ENCODE measurements at places on chromosomes 7 and 10.

- no peak for DNase-seq
Measured at GRCh38 chr10:127987467-127988380, 80.8 kb downstream of the PTPRE start.

DNA sequence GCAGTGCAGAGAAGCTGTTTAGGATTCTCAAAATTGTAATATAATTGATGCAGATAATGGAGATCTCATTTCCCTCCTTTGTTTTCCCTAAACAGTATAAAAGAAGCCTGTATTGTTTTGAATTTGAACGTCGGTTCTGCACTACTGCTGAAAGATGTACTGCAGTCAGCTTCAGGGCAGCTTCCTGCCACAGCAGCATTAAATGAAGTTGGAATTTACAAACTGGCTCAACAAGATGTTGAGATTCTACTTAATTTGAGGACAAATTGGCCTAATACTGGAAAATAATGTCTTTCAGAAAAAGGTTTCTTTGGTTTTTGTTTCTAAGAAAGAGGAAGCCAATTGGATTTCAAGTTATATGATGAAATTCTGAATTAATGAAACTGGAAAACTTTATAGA lies 14.3 kb downstream of the EFCAB10 start:
- no peak for DNase-seq

GRCh38 chr7:83547526-83547925 lies 101.4 kb downstream of the SEMA3E start:
- peak; percentile 87 for DNase-seq

GRCh38 chr7:44057849-44058758 lies 7.3 kb downstream of the PGAM2 start:
- no peak for DNase-seq

GRCh38 chr7:149743476-149744255 lies 29.7 kb downstream of the ZNF467 start:
- no peak for DNase-seq

DNA sequence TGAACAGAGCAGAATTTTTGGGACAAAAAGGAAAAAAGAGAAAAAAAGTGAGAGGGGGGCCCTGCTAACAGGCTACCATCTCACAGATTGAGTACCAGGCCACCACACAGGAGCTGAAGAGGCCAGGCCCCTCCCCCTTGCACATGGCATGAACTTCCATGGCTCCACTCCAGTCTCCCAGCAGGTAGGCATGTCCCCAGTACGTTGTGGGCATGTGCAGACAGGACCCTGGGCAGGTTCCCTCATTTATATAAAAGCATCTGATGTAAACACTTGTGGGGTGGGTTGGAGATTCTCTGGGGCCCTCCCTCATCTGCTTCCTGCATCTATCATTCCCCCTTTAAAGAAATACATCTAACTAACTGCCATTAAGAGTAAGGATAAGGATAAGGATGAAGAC lies 45.0 kb upstream of the AKR1C1 start:
- DNase-seq, result no peak

DNA sequence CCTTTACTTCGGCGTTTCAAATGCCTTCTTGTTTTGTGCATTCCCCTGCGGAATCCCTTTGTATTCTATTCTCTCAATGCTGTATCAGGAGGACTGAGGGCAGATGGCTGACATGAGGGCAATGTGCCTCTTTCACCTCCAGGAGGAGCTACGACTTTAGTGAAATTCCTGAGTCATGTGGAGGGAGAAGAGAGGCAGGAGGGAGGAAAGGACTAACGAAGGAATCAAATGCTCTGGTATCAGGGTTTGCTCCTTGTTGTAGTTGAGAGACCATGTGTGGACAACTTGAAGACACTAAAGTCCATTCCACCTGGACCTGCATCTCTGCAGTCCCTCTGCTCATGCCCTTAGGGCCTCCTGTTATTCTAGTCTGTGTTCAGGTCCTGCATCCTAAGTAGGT lies 40.2 kb upstream of the PRSS58 start:
- DNase-seq, result peak; percentile 22

- DNase-seq, result no peak
Measured at GRCh38 chr10:83605783-83606630, 533.3 kb upstream of the GHITM start.

DNA sequence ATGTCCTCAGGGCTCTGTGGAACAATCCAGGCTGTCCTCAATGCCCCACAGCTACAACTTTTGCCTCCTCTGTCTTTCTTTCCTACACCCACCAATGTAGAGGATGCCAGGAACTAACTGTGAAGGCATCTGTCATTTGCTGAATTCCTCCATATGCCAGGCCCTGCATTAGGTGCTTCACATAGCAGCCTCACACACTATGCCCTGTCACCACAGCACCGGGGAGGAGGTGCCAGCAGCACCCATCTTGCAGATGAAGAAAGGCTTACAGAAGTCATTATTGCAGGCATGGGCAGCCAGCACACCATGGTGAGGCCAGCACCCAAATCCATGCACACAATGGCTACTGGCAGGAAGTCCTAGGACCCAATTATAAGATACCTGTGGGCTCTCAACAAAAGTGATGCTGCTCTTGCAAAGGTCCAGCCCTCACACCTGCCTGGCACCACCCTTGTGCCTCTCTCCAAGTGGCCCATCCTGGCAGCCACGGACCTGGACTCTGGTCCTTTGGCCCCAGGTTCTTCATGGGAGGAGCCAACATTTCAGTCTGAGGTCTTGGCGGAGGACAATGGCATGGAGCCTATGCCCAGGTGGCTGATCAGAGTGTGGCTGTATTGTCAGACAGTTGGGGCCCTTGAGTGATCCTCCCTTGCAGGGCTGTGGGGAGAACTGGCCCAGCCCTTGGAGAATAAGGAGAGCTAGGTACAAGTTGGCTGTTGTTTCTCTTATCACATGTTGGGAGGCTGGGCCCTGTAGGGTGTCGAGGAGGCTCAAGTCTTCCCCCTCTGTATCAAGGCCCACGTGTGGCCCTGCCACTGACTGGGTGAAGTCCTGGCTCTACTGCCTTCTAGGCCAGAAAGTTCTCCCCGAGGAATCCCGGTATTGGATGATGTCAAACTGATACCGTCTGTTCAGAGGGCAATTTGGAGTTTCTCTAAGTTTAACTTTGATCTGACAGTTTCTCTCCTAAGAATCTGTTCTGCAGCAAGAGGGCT lies 14.4 kb upstream of the MYL7 start:
- no peak for DNase-seq

DNA sequence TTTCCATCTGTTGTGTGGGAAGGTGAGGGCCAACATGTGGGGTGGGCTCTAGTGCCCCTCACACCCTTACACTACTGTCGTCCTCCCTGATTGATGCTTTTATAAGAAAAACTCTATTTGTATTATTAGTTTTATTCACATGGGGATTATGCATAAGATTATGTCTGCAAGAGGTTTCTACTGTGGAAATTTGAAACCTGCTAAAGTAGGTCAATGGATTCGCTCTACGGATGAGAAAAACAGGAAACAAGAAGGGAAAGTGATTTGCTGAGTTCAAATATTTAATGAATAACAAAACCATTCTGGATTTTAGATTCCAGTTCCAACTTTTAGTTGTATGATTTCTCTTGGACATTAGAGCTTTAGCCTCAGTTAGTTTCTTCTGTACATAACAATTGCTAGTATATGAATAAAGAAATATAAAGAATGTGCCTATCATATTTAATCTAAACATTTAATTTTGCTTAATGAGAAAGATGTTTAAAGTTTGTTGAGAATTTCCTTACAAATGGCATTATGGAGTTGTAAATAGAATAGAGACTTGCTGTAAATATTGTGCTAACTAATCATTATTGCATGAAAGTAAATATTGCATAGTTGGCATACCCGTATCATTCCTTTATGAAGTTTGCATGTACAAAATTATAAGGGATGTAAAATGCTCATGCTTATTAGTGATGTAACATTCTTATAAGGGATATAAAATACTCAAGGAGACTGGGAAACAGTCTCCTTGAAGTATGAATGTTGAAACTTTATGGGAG lies 193.8 kb downstream of the THSD7A start:
- no peak for DNase-seq

GRCh38 chr10:128103229-128103714 lies 23.0 kb downstream of the MKI67 start:
- DNase-seq, result no peak

GRCh38 chr10:100468978-100469377 lies 6.2 kb downstream of the WNT8B start:
- no peak for DNase-seq

- DNase-seq, result no peak
Measured at GRCh38 chr10:16966991-16967865, 150.0 kb upstream of the RSU1 start.

- DNase-seq, result no peak
Measured at GRCh38 chr10:48286356-48286755, 11.9 kb upstream of the FRMPD2 start.

DNA sequence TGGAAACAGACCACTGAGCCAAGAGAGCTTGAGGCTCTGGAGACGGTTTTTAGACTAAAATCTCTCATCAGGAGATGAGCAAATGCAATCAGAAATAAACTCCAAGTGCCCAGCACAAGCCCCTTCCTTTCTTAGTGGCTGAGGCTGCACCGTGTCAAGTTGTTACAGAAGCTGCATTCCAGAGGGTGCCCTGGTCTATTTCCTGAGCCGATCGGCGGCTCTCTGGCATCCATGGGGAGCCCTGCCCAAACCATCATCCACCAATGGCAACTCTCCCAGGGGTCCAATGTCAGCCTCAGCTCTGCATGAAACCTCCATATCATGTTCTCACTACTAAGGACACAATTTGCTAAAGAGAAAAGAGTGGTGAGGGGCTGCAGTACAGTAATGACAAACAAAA lies 89.6 kb downstream of the SVIL start:
- no peak for DNase-seq

DNA sequence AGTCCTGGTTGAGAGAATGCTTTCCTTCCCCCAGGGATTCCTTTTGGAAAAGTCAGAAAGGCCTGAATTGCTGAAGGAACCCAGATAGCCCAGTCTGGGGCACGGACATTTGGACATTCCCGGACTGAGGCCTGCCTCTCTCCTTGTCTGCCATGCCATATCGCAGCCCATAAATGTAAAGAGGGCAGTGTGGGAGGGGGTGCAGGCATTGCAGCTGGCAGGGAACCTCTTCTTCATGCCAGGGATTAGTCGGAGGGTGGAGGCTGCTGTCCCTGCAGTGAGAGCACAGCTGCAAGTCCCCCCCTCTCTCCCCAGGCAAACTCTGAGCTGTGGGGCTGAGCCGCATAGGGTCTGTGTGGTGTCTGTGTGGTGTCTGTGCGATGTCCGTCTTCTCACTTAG lies 486.0 kb upstream of the MKI67 start:
- DNase-seq, result no peak

DNA sequence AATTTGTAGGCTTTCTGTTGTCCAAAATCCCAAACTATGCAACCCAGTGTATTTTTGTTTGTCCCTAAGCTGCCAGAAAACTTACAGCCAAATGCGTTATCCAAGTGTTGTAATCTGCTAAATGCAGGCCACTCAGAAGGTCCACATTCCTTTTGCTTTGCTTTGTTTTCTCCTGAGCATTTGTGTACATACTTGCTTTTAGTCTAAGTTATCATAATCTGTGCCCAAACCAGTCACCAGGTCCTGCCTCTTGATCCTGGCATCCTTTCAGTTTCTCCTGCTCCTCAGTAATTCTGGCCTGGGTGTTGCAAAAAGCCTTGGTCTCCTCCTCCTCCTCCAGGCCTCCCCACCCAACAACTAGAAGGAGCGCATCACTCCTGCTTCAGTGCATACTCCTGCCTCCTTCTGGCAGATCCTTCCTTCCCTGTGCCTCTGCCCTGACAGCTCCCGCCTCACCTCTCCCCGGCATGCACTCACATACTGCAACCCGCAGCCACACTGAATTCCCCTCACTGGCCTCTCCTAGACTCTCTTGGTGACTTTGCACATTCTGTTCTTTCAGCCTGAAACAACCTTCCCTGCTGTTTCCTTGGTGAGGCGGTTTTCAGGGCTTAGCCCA lies 2.3 kb downstream of the DENND2A start:
- no peak for DNase-seq

DNA sequence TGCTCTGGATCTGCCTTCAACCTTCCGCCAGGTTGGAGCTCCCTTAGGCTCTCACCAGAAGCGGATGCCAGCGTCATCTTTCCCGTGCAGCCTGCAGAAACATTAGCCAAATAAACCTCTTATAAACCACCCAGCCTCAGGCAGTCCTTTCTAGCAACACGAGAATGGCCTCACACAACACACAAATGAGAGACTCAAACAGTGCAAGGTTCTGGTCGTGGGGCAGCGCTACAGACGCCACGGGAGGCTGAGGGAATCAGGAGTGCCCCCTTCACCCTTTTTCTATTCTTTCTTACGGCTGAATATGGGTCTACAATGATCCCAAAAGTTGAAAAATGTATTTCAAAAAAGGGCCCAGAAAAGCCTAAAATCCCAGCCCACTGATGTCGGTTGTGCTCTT lies 96.4 kb downstream of the FOXL3 start:
- no peak for DNase-seq

DNA sequence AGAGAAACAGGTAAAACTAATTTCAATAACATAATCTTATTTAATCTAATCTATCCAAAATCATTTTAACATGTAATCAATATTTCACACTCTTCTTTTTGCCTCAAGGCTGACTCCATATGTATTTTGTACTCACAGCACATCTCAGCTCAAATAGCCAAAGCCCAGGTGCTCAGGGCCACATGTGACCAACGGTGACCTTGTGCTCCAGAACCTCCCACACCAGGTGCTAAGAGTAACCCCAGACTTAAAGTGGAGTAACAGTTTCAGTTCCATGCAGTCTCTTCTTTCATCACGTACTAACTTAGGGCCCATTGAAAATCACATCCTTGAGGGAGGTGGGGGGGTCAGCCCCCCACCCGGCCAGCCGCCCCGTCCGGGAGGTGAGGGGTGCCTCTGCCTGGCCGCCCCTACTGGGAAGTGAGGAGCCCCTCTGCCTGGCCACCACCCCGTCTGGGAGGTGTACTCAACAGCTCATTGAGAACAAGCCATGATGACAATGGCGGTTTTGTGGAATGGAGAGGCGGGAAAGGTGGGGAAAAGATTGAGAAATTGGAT lies 47.3 kb downstream of the NCAPG2 start:
- DNase-seq, result peak; percentile 98

- no peak for DNase-seq
Measured at GRCh38 chr7:106655703-106656498, 5.1 kb downstream of the CCDC71L start.

DNA sequence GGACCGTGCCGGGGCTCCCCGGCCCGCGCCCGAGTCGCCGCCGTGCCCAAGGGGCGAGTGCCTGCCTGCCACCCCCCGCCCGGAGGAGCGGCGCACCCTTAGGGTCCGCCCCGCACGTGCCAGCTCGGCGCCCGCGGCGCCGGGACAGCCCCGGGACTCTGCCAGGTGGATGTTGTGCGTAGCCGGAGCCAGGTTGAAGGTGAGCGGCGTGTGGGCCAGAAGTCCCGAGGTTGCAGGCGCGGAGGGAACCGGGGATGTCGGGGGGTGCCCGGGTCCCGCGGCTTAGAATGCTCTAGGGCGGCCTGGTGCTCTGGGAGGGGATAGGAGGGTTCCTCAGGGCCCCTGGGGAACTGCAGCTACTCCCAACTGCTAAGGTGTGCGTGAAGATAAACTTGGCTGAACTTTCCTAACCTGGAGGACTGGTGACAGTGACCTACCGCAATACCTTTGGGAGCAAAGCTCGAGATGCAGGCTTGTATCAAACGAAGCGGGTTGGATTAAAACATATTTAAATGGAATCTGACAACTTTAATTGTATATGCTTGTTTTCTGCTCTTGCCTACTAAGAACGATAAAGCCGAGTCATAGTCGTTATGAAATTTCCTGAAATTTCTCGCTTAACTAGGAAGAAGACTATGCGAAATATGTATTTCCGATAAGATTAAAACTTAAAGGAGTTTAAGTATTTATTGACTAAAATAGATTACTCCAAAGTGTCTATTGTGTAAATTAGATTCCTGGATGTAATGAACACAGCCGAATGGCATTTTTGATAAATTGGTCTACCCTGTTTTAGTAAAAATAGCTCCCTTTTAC lies at the start of gene CUX1:
CUX1 (plus strand) TSS at position 156 of the 816 bp plus-strand sequence; CDS start at position 170, 14 bp downstream.
- peak; percentile 46 for DNase-seq
